ENCODE measurements at places on chromosomes 12 and 14. TPM values are rescaled to one million over a fixed set of nuclear protein-coding genes. Genes with fewer than 3 reads are reported as not detected.

Gene GLT8D2
- total RNA-seq: 0.87 TPM

Gene NINJ2
- total RNA-seq: 0.60 TPM

Gene MMP14
- 180 TPM for total RNA-seq

Gene KRT6C
- not detected for total RNA-seq

Gene SDR9C7
- not detected for total RNA-seq

Gene AQP2
- total RNA-seq: 0.30 TPM

Gene NID2
- 106 TPM for total RNA-seq

Gene KANSL2
- total RNA-seq: 61.7 TPM

Gene SIX6
- total RNA-seq: not detected

Gene FAM181A
- not detected for total RNA-seq

Gene DEPDC4
- 1.9 TPM for total RNA-seq

Gene POTEM
- total RNA-seq: not detected

Gene CSRP2
- total RNA-seq: 50.2 TPM

Gene MGP
- 0.80 TPM for total RNA-seq

Gene CLEC1B
- total RNA-seq: not detected

Gene SLC22A17
- 1.2 TPM for total RNA-seq

Gene MANSC4
- not detected for total RNA-seq

Gene ZNF140
- total RNA-seq: 27.7 TPM

Gene TAS2R46
- total RNA-seq: 5.3 TPM

Gene KRT85
- not detected for total RNA-seq

Gene KLHL33
- not detected for total RNA-seq

Gene NKX2-1
- total RNA-seq: not detected

Gene SERPINA10
- total RNA-seq: not detected

Gene STXBP6
- total RNA-seq: 0.17 TPM

Gene NFE2
- not detected for total RNA-seq

Gene BTBD7
- total RNA-seq: 49.0 TPM

Gene OTOGL
- under 0.01 TPM for total RNA-seq

Gene CCND2
- total RNA-seq: 91.3 TPM

Gene RNU4-1
- under 0.01 TPM for total RNA-seq

Gene EML5
- 0.55 TPM for total RNA-seq

Gene MARS1
- total RNA-seq: 134 TPM

Gene CHST11
- total RNA-seq: 20.6 TPM

Gene MYF6
- total RNA-seq: 0.52 TPM

Gene TAS2R9
- total RNA-seq: 0.35 TPM

Gene GABARAPL1
- total RNA-seq: 256 TPM

Gene TROAP
- total RNA-seq: 6.6 TPM

Gene MMP17
- 1.6 TPM for total RNA-seq

Gene EML1
- 69.3 TPM for total RNA-seq

Gene SLC24A4
- total RNA-seq: not detected

Gene TXNDC16
- total RNA-seq: 5.5 TPM

Gene EPS8
- 195 TPM for total RNA-seq

Gene SLC2A14
- not detected for total RNA-seq

Gene RTL1
- not detected for total RNA-seq

Gene IL31
- total RNA-seq: not detected

Gene PMEL
- total RNA-seq: 1.6 TPM

Gene LRRIQ1
- total RNA-seq: 0.87 TPM

Gene ARHGDIB
- total RNA-seq: 14.6 TPM

Gene RNASE4
- 15.3 TPM for total RNA-seq

Gene NEUROD4
- not detected for total RNA-seq
